ENCODE measurements at places on chromosomes 3 and 15.

- no peak for DNase-seq
Observed at GRCh38 chr3:16516695-16517481, 3.4 kb upstream of the RFTN1 start.

DNA sequence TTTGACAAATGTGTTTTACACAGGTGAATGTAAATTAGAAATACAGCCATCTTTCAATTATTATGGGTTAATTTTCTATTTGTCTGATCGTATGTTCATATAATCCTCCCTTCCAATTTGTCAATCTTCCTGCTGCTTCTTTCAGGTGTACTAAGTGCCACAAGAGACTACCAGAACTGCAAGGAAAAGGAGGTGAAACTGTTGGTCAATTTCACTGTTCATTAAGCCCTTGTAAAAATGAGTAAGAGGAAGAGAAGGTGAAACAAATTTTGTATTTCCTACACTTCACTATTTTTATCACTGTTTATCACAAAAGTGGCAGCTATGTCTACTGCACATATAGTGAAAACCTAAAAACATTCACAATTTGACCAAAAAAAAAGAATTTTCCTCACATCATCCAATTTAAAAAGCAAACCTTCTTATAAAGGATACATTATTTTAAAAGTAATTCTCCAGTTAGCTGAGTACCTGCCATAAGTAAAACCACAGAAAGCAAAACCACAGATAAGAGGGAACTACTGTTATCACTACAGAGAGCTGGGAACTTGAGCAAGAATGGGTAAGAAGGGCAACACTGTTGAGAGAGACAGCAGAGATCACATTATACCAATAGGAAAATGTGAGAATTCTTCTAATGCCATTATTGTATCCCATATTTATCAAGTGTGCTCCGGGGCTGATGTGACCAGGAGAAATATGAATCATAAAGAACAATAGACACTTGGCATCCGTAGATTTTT, 163.0 kb downstream of the TBC1D5 start:
- no peak for DNase-seq

DNA sequence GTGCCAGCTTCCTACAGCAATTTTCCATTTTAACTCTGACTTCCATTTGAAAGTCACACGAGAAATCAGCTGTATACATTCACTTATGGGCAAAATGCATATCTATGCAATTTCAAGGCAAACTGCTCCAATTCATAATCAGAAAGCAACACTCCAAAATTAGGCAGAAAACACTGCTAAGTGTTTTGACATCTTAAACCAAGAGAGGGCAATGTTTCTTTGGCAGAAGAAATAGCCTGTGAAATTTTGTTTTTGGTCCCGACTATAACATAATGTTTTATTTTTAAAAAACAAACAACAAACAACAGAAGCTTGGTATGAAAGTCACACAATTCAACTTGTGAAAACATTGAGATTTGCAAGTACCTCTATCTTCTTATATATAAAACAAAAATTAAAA, 42.6 kb downstream of the GOLIM4 start:
- no peak for DNase-seq

- DNase-seq, result no peak
Observed at GRCh38 chr15:30999729-31000128, 8.3 kb upstream of the MTMR10 start.

DNA sequence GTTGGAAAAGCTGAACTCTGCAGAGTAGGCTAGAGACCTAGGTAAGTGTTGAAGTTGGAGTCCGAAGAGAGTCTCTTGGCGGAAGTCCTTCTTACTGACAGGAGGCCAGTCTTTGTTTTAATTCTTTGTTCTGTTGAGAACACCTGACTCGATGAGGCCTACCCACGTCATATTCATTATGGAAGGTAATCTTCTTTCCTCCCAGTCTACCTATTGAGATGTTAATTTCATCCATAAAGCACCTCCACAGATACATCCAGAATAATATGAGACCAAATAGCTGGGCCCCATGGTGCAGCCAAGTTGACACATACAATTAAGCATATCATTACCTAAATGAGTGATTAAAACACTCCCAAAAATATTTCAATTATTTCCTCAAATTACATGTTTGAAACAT, 515.5 kb downstream of the CADM2 start:
- no peak for DNase-seq

DNA sequence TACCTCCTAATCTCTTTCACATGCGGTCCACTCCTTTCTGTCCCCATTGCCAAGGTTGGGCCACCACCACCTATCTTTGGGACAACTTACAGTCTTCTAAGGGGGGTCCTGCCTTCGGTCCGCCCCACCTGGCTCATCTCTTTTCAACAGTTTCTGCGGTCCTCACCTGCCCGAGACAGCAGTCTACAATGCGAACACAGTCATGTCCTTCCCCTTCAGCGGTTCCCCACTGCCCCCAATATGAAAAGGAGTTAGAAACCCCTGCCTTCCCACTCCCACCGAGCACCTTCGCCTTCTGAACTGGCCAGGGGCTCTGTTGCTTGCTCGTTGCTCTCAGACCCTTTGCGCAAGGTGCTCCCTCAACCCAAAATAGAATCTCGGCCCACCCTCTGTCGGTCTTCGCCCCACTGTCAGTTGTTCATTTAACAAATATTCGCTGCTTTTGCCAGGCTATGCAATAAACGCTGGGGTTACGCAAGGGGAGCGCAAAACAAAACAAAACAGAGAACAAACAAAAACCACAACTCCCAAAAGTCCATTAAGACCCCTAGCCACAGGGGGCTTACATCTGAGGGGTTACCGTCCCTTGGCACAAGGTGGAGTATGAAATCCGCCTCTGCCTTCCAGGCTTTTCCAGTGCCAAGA, 611 bp upstream of the FANCI start:
- DNase-seq, result no peak

GRCh38 chr3:184335661-184336546, 1.5 kb upstream of the FAM131A start:
- DNase-seq, result no peak

DNA sequence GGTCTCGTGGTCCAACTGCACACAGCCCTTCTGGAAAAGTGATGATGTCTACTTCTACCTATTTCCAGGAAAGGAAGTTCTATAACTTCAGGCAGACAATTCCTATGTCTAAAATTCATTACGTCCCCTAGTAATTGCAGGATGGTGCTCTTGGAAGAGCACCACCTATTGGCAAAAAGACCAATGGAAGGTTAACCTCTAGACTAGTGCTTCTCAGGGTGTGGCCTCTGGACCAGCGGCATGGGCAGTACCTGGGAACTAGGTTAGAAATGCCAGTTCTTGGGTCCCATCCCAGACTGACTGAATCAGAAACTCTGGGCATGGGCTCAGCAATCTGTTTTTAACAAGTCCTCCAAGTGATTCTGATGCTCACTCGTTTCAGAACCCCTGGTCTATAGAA, 258.3 kb upstream of the ICE2 start:
- DNase-seq, result no peak

DNA sequence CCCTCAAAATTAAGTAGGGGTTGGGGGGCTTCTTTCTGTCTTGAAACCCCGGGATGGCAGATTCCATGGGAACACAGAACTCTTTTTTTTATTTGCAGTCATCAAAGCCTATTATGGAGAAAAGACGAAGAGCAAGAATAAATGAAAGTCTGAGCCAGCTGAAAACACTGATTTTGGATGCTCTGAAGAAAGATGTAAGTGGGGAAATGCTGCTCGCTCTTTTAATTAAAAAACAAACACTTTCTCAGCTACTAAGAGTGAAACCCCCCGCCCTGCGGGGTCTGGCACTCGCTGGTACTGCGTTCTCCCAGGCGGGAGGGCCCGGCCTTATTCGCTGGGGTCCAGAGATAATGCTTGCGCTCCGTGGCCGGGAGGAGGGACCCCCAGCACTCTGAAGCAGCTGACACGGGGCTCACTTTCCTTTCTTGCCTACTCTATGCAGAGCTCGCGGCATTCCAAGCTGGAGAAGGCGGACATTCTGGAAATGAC, 615 bp downstream of the HES1 start:
- no peak for DNase-seq

DNA sequence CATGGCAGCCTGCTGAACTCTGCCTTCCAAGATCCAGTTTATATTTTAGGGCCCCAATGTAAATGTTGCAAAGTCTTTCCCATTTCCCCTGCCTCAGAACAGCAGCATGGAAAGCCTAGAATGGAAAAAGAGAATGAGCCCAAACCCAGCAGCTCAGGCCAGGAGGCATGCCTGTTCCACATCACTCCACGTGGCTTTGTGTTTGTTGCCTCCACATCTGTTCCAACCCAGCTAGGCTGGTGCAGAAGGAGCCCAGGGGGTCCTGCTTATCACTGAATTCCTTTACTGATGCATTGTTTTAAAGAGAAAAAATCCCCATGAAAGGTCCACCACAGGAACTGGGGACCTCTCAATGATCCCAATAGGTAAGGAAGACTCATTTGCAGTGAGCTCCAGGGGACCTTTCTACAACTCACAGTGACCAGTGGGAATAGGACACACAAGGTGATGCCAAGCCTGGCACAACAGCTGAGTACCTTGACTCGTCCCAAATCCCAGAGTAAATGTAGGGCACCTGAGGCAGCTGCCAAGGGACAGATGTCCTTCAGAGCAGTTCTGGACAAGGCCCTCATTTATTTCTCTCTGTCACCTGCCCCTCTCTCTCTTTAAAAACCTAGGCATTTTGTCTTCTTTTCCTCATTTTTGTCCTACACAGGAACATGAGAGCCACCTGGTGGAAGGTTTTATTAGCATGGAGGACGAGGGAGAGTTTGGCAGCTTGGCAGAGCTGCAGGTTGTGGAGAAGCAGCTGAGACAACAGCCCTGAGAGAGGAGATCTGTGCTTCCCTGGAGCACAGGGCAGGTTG, 41.7 kb upstream of the ADAMTS17 start:
- no peak for DNase-seq

DNA sequence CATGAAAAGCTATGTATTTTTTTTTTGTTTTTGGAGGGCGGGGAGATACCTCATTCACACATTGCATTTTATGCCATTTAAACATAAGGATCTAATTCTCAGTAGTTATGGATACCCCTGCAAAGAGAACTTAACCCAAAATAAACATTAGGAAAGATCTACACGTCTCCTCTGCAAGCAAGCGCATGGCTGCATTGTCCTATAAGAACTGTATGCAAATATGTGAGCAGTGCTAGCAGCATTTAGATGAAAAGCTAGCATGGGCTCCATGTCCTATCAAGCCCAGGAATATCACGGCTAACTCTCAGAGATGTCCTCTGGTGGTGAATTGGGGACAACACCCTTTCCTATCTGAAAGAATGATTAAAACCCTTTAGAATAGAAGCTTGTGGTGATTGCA, 292.8 kb downstream of the MEX3B start:
- DNase-seq, result no peak

- DNase-seq, result no peak
Observed at GRCh38 chr3:84165328-84165727, 793.5 kb upstream of the CADM2 start.

DNA sequence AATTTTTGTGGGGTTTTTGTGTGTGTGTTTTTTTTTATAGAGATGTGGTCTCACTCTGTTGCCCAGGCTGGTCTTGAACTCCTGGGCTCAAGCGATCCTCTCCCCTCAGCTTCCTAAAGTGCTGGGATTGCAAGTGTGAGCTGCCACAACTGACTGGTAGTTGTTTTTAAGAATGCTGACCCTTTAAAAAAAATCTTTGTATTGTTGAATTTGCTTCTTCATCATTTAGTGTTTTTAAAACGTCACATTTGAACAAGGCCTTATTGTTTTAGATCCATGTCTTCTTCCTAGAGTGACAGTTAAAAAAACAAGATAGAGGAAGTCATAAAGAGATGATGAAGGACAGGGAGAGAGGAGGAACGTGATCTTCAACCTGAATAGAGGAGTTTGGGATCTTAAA, 24.1 kb downstream of the GJD2 start:
- DNase-seq, result no peak

- DNase-seq, result no peak
Observed at GRCh38 chr3:95200384-95200783, 1137.5 kb downstream of the NSUN3 start.

DNA sequence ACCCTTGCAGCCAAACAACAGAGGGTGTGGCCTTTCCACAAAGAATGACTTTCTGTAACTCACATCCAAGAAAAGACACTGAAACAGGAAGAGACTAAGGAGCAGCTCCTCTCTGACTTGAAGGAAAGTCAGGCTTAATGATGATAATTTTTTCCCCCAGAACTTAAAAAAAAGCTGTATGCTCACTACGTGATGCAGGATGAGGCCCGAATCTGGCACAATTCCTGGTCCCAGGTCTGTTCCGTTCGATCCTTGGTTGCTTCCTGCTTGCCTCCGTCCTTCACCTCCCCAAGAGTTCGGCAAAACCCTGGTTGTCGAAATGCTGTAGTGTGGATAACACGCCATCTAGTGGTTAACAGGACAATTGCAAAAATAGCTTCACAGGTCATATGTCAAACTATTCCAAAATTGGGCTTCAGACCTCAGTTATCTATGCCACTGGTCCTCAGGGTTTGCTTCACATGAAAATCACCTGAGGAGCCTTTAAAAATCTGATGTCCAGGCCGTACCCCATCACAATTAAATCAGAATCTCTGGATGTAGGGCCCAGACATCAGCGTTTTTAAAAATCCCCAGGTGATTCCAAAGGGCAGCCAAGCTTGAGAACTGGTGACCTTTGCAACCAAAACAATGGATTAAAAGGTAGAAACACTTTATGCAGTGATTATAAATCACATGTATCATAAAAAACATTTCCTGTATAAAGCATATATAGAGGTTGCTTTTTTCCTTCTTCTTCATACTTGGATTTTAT, 28.1 kb upstream of the SYNM start:
- DNase-seq, result peak; percentile 44

DNA sequence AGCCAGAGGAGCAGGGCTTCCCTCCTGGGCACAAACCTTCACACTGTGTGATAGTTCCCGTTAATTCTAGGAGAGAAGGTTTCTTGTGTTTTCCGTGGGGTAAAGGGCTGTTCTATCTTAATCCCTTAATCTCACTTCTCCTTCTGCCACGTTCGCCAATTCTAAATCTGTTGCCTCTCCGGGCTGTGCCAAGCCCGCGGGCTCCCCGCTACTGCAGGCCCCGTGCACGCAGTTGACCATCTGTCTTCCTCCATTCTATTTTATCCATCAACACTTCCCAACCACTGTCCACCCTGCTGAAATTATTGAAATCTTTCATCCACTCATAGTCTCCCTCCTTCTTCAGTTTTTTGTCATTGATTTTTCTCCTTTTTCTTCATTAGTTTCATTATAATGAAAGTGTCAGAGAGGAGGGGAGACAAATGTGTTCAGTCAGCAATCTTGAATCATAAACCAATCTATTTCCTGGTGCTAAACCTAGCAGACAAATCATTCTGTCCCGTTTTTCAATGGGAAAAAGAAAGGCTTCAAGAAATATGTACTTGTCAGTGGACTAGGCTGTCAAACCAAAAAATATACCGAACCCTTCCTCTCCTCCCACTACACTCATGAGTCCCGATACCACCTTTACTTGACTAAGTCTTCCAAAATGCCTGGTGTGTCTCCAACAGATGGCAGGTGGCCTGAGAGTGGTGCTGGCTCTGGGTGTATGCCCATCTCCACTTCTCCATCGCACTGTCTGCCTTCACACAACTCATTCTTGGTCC, 39.6 kb downstream of the SLCO2A1 start:
- DNase-seq, result no peak

- no peak for DNase-seq
Observed at GRCh38 chr3:24288496-24289236, 206.0 kb downstream of the THRB start.

GRCh38 chr15:86322629-86323028, 243.0 kb downstream of the AGBL1 start:
- DNase-seq, result no peak

- no peak for DNase-seq
Observed at GRCh38 chr3:3605226-3605625, 194.0 kb upstream of the LRRN1 start.

- no peak for DNase-seq
Observed at GRCh38 chr15:91384189-91384730, 284.2 kb downstream of the SV2B start.
